Activated CD4-positive, alpha-beta T cell treated with anti-CD3 and anti-CD28 coated beads for 36 hours (primary cell): ENCODE measurements at places on chromosomes 7 and 10. TPM values are rescaled to one million over a fixed set of nuclear protein-coding genes. Genes with fewer than 3 reads are reported as not detected.

Gene CLRN3
- not detected for total RNA-seq

Gene ALOX5
- 0.21 TPM for total RNA-seq

Gene POM121
- 62.2 TPM for total RNA-seq

Gene GRM3
- total RNA-seq, result not detected

Gene SLC18A2
- 0.21 TPM for total RNA-seq

Gene HECW1
- total RNA-seq, result not detected

DNA sequence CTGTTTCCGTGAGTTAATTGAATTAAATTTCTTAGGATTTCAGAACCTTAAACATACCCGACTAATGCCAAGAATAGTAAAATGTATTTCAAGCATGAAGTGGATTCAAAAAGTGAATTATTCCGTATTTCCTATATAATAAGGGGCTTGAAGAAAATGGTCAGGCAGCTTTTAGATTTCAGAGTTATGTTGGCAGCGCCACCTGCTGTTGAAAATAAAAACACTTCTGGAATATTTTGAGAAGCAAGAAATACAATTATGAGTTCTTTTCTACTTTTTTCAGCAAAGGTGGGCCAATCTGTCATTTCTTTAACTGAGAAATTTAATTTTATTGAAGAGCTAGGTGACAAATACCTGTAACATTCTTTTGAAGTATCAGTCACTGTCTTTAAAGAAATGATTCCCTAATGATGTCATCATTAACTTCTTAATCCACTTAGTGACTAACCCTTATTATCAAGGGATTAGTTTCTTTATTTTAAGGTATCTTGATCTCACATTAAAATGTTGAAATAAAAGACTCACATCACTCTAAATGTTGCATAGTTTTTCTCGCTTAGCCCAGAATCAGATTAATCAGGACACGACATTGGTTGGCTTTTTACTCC lies 36.6 kb upstream of the AGR3 start:
- DNase-seq, result peak; percentile 28

DNA sequence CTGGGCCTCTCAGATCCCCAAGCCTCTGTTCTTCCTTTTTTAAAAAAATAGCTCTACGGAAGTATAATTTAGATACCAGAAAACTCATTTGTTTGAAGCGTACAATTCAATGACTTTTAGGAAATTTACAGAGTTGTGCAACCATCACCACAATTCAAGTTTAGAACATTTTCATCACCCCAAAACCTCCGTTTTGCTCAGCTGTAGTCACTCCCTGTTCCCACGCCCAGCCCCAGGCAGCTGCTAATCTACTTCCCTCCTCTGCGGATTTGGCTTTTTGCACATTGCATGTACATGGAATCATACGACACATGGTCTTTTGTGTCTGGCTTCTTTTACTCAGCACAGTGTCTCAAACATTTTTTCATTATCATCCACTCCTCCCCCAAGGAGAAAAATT lies 229.2 kb downstream of the TCF7L2 start:
- DNase-seq, result no peak

GRCh38 chr10:3898821-3899220 lies 113.8 kb upstream of the KLF6 start:
- DNase-seq, result no peak

GRCh38 chr10:124273141-124273540 lies 145.6 kb downstream of the OAT start:
- no peak for DNase-seq

GRCh38 chr10:3357737-3358136 lies 185.2 kb upstream of the PITRM1 start:
- DNase-seq, result no peak

DNA sequence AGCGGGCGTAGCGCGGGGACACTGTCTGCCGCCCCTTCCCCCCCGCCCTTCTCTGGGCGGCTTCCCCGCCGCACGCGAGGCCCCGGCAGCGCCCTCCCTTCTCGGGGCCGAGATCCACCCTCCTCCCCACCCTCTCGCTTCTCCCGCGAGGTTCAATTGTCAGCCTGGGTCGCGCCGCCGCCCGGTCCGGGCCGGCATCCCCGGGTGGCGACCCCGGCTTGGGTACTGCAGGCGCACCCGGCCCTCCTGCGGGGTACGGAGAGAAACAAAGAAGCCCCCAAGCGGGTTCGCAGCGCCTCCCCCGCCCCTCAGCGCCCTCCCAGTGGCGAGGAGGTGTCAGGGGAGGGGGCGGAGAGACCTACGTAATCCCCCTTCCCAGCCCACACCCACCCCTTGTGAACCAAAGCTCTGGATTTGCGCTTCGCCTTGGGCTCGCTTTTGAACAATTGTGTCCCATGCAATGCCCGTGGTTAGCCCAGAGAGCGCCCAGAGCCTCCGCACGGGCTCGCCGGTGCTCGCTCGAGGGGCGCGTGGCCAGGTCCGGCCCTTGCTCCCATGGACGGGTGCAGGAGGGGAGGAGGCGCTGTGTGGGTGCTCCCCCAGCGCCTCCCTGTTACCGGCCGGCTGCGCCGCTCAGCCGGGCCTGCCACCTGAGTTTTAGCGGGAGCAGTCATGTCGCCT lies 634 bp downstream of the HECW1 start:
- peak; percentile 15 for DNase-seq

DNA sequence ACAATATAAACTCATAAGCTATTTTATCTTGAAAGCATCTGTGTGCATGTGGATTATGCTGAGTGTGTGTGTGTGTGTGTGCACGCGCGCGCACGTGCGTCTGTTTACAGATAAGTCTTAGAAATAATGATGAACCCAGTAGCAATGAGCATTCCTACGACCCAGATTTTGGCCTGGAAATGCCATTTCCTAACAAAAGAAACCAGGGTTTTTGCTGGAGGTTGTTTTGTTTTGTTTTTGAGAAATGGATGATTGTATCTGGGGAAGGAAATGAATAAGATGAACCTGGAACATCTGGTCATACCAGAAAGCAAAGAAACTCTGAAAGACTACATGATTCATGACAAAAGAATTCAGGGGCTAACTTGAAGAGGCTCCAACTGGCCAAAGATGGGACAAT lies 22.1 kb upstream of the LMOD2 start:
- DNase-seq, result no peak

DNA sequence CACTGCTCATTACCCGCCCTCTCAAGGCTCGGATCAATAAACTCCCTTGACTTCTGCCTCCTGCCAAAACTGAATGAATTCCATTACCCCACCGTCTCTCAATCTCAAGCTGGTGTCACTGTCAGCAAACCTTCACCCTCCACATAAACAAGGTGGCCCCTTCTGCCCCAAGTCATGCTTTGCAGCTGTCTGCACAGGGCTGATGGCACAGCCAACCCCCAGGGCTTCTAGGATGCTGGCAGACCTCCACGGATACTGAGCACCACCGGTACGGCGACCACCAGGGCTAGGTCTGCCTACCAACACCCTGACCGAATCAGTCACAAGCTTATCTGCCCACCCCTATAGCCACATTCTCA lies 46.1 kb downstream of the PARD3 start:
- no peak for DNase-seq

GRCh38 chr10:125283191-125283835 lies 123.0 kb upstream of the CTBP2 start:
- DNase-seq, result no peak

GRCh38 chr10:33981301-33981700 lies 646.8 kb upstream of the NRP1 start:
- no peak for DNase-seq

DNA sequence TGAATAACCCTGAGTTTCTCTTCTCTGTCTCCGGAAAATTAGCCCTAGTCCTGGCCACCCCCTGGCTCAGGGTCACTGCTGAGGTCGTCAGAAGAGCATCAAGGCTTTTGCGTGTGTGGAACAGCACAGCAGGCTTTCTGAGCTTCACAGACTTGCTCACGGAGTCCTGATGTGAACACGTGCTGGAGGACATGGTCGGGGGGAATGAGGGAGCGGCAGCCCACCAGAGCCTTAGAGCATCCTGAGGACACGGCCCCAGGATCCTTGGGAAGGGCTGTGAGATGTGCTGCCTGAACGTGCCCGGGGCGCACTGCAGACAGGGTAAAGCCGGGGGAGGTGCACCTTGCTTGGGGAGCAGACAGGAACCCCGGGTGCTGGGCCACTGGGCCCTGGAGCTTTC lies 28.8 kb downstream of the TMEM120A start:
- no peak for DNase-seq

GRCh38 chr7:95798401-95798930 lies 26.1 kb downstream of the DYNC1I1 start:
- no peak for DNase-seq

GRCh38 chr10:56633876-56634452 lies 272.9 kb upstream of the ZWINT start:
- DNase-seq, result no peak

DNA sequence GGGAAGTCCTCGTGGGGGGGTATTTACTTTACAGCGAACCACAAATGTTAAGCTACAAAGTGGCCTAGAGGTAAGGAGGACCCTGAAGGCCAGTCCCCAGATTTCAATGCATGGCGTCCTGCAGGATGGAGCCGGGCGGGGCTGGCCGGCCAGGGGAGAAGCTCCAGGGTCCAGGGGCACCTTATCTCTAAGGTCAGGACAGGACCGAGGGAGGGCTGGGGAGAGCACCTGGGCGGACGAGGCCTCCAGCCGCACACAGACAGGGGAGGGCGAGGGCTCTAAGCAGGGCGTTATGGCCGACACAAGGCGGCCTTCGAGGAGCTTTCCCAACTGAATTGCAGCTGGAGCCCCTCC lies 96.4 kb upstream of the DIP2C start:
- no peak for DNase-seq
